ENCODE measurements at places on chromosomes 2 and 18. TPM values are rescaled to one million over a fixed set of nuclear protein-coding genes. Genes with fewer than 3 reads are reported as not detected.

STAT4 gene
- total RNA-seq: 5.9 TPM

COL6A3 gene
- total RNA-seq: 116 TPM

SLC14A1 gene
- 2.3 TPM for total RNA-seq

OR6B2 gene
- total RNA-seq: not detected

ZNF638 gene
- total RNA-seq: 266 TPM

DNA sequence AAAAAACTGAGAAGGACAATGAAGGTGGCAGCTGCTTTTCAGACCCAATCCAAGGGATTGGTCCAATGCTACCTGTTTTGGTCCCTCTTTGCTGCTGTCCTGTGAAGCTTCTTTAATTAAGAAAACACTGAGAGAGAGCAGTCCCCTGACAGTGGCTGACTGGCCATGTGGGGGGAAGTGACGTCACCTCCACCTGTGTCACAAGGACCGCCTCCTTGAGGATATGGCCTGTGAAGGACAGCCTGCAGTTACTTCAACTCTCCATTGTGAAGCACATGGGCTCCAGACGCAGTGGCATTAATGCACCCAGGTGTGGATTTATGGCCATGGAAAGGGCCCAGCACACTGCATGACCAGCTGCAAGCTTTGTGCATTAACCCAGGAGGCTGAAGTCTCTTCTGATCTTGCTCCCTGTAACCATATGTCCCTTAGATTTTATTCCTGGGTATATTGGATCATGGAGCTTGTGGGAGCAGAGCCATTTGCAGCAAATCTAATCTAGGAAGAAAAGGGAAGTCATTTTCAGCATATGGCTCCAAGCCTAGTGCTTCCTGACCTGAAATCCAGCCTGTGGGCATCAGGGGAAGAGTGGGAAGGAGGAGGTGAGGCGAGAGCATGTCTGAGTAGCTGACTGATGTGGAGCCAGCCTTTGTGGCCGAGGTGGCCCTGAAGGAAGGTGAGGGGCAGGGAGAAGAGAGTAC lies 32.2 kb downstream of the KIF5C start:
- no peaks in the 10 kb centered on the region for H3K27me3 ChIP-seq
- H3K4me1 ChIP-seq: no peaks in the 10 kb centered on the region
- H3K36me3 ChIP-seq: no peaks in the 10 kb centered on the region
- no peak overlapping the region for H3K4me3 ChIP-seq
- no peak overlapping the region for H3K27ac ChIP-seq

- DNase-seq: no peak
- H3K27ac ChIP-seq: no peak overlapping the region
- no peaks in the 10 kb centered on the region for H3K4me1 ChIP-seq
- H3K4me3 ChIP-seq: no peak overlapping the region
Observed at GRCh38 chr18:67875944-67876343, 359.4 kb upstream of the DSEL start.

DNA sequence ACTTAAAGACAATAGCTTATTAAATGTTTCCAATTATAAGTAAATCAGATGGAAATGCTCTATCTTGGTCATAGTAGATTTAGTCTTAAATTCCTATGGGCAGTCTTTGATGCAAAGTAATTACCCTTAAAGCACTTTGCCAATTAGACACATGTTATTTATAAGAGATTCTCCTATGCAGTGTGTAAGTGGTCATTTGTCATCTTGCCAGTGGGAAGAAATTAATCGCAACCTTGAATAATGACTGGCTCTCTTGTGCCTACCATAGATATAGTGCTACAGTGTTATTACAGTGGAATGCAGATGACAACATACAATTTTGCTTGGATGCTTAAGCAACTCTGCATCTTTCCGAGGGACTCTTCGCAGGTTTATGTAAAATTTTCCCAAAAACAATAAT lies 311.0 kb upstream of the THUMPD2 start:
- no peak for DNase-seq
- H3K36me3 ChIP-seq: no peaks in the 10 kb centered on the region
- H3K27ac ChIP-seq: no peak overlapping the region
- H3K27me3 ChIP-seq: no peaks in the 10 kb centered on the region

DNA sequence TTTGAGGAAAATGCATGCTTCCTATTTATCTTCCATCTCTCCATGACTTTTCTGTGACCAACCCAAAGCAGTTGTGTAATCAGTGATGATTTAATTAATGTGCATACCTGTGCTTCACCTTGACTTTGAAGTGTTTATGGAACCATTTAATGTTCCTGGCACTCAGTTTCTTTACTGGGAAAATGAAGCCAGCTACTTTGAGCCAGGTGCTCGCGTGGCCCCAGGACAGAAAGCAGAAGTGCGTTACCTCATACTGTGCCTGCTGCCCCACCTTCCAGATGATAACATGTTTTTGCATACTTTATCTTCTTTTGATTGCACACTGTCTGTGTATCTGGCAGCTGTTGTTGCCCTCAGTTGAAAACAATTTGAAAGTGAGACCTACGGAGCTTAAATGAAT lies 61.3 kb downstream of the PMAIP1 start:
- no peaks in the 10 kb centered on the region for H3K36me3 ChIP-seq
- H3K4me1 ChIP-seq: no peaks in the 10 kb centered on the region
- no peak for DNase-seq
- H3K4me3 ChIP-seq: no peak overlapping the region
- H3K27ac ChIP-seq: no peak overlapping the region
- no peaks in the 10 kb centered on the region for H3K27me3 ChIP-seq

DNA sequence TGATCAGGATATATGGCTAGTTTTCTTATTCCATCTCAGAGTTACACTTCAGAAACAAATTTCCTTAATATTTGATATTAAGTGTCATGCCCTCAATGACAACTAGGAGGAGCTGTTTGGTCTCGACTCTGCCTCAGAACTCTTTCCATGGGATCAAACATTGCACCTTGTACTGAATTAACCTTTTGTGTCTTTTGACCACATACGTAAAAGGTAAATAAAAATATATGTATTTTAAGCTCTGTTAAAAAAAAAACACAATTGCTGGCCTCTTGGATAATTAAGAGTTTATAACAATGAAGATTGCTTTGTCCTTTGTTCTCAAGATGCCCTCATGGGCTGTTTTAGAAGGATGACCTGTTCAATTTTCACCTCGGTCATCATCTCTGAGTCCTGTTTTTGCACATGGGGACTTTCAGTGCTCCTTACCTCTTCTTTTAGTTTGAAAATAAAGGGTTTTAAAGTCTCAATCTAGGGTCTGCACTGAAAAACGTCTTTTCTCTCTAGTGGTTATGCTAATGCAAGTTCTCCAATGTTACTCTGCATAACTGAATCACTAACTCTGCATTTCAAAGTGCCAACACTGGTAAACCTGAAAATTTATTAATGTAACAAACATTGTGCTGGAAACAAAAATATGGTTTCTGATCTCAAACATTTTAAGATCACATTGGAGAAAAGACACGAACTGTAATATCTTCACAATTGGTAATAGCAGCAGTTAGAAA lies 18.8 kb upstream of the FN1 start:
- no peaks in the 10 kb centered on the region for H3K36me3 ChIP-seq
- H3K4me1 ChIP-seq: no peaks in the 10 kb centered on the region
- no peak for DNase-seq
- no peak overlapping the region for H3K27ac ChIP-seq
- H3K4me3 ChIP-seq: no peak overlapping the region

DNA sequence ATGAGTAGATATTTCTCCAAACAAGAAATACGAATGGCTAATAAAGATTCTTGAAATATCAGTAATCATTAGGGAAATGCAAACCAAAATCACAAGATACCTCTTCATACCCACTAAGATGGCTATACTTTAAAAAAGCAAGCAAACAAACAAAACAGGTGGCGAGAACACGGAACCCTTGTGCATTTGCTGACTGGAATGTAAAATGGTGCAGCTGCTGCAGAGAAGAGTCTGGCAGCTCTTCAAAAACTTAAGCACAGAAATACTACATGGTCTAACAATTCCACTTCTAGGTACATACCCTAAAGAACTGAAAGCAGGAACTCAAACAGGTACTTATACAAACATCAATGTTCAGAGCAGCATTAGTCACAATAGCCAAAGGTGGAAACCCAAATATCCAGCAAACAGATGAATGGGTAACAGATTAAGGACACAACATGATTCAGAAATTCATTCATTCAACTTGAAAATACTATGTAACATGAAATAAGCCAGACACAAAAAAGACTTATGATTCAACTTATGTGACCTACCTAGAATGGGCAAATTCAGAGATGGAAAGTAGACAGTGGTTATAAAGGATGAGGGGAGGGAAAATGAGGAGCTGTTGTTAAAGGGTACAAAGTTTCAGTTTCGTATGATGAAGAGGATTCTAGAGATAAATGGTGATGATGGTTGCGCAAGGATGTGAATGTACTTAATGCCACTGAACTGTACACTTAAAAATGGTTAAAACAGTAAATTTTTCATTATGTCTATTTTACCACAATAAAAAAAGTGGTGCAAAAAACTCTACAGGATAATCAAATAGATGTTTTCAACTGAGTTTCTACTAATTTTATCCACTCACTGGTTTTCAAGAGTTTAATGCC lies 26.9 kb upstream of the GPR75 start:
- H3K4me3 ChIP-seq: no peak overlapping the region
- no peak for DNase-seq
- no peaks in the 10 kb centered on the region for H3K27me3 ChIP-seq
- peaks cover 4% of the 10 kb centered on the region for H3K36me3 ChIP-seq
- no peak overlapping the region for H3K27ac ChIP-seq

- DNase-seq: no peak
- H3K27me3 ChIP-seq: no peaks in the 10 kb centered on the region
- no peak overlapping the region for H3K27ac ChIP-seq
- no peaks in the 10 kb centered on the region for H3K36me3 ChIP-seq
- H3K4me1 ChIP-seq: no peaks in the 10 kb centered on the region
Observed at GRCh38 chr18:23703057-23703986, 14.1 kb downstream of the LAMA3 start.

DNA sequence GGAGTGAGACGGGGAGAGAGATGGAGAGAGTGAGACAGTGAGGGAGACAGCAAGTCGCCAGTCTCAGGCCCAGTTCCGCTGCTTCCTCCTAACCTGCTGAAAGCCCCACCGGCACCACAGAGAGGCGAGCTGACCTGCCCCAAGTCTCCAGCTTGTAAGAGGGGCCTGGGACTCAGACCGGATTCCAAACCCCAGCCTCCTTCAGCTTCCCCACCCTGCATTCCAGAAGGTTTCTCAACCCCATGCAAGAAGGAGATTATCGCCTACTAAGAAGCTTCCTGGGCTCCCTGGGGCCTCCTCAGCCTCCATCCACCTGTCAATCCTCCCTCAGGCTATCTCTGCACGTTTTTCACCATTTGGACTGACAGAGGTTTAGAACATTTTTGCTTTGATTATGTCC lies 173.1 kb upstream of the RAB6C start:
- no peaks in the 10 kb centered on the region for H3K27me3 ChIP-seq
- H3K4me1 ChIP-seq: no peaks in the 10 kb centered on the region
- DNase-seq: no peak
- no peak overlapping the region for H3K4me3 ChIP-seq
- no peaks in the 10 kb centered on the region for H3K36me3 ChIP-seq

GRCh38 chr2:216402751-216403150 lies 9.5 kb upstream of the SMARCAL1 start:
- H3K36me3 ChIP-seq: no peaks in the 10 kb centered on the region
- H3K27ac ChIP-seq: no peak overlapping the region
- no peak for DNase-seq
- no peaks in the 10 kb centered on the region for H3K4me1 ChIP-seq

- H3K4me3 ChIP-seq: no peak overlapping the region
- no peak for DNase-seq
- H3K27me3 ChIP-seq: no peaks in the 10 kb centered on the region
- no peak overlapping the region for H3K27ac ChIP-seq
- H3K36me3 ChIP-seq: no peaks in the 10 kb centered on the region
Observed at GRCh38 chr2:20698916-20699613, 32.1 kb downstream of the GDF7 start.

- no peak for DNase-seq
- no peak overlapping the region for H3K27ac ChIP-seq
- no peak overlapping the region for H3K4me3 ChIP-seq
- H3K4me1 ChIP-seq: no peaks in the 10 kb centered on the region
- H3K27me3 ChIP-seq: no peaks in the 10 kb centered on the region
Observed at GRCh38 chr2:50719837-50720696, 311.9 kb downstream of the NRXN1 start.

GRCh38 chr2:46493241-46493970 lies 14.0 kb downstream of the TMEM247 start:
- no peak for DNase-seq
- H3K27me3 ChIP-seq: no peaks in the 10 kb centered on the region
- H3K4me1 ChIP-seq: no peaks in the 10 kb centered on the region
- no peak overlapping the region for H3K27ac ChIP-seq
- no peaks in the 10 kb centered on the region for H3K36me3 ChIP-seq

GRCh38 chr2:10473121-10473756 lies 25.1 kb upstream of the ODC1 start:
- H3K36me3 ChIP-seq: no peaks in the 10 kb centered on the region
- DNase-seq: no peak
- no peak overlapping the region for H3K27ac ChIP-seq
- H3K4me3 ChIP-seq: no peak overlapping the region
- H3K4me1 ChIP-seq: no peaks in the 10 kb centered on the region

DNA sequence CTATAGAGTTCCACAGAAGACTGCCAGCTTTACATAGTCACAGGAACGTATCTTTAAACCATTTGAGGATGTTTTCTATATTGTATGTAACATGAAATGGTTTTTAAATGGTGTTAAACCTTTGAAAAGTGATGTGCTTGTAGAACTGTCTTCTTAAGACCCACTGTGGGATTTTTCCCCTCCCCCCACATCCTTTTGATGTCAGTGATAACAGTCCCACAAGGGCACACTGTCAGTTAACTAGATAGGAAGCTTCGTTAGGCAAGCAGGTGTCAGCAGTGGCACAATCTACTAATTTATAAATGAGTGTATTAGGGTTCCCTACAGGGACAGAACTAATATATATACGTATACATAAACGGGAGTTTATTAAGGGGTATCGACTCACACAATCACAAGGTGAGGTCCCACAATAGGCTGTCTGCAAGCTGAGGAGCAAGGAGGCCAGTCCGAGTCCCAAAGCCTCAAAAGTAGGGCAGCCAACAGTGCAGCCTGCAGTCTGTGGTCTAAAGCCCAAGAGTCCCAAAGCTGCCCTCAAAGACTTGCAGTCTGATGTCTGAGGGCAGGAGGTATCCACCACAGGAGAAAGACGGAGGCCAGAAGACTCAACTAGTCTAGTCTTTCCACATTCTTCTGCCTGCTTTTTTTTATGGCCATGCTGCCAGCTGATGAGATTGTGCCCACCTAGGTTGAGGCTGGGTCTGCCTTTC lies 23.8 kb upstream of the HNRNPLL start:
- H3K36me3 ChIP-seq: no peaks in the 10 kb centered on the region
- no peaks in the 10 kb centered on the region for H3K4me1 ChIP-seq
